ENCODE measurements at places on chromosomes 6 and 20. TPM values are rescaled to one million over a fixed set of nuclear protein-coding genes. Genes with fewer than 3 reads are reported as not detected.

PROKR2 gene
- not detected for total RNA-seq

MUC21 gene
- total RNA-seq = not detected

CRISP3 gene
- total RNA-seq = not detected

AURKA gene
- total RNA-seq = 17.9 TPM

RGS17 gene
- 2.8 TPM for total RNA-seq

RNF217 gene
- 14.2 TPM for total RNA-seq

PLN gene
- total RNA-seq = not detected
